Kasumi-1 (cell line): ENCODE measurements at places on chromosomes 2 and 18.

- DNase-seq = no peak
These were observed 304.6 kb downstream of the XIRP2 start for GRCh38 chr2:167192833-167193232.

DNA sequence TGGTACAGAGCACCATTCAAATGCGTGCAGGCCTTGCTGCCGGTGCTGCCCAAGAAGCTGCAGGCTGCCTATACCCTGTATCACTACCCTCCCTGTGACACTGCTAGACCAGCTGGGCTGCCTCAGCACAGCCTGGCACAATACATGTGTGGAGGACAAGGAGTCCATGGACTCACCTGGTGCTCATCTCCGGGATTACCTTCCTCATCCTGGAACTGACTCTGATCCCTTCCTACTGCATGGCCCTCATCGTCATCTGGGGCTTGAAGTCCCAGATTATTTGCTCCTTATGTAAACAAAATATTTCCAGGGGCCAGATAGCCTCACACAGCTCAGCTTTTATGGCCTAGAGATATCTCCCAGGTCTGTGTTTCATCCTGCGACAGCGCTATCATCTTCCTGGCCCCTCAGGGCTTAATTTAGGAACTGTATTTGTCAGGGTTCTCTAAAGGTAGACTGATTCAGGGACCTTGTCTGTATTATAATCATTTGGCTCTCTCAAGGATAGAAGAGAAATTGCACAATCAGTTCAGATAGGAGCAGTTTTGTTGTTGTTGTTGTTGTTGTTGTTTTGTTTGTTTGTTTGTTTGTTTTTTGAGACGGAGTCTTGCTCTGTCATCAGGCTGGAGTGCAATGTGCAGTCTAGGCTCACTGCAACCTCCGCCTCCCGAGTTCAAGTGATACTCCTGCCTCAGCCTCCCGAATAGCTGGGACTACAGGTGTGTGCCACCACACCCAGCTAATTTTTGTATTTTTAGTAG lies 42.9 kb downstream of the WDR75 start:
- no peak for DNase-seq

DNA sequence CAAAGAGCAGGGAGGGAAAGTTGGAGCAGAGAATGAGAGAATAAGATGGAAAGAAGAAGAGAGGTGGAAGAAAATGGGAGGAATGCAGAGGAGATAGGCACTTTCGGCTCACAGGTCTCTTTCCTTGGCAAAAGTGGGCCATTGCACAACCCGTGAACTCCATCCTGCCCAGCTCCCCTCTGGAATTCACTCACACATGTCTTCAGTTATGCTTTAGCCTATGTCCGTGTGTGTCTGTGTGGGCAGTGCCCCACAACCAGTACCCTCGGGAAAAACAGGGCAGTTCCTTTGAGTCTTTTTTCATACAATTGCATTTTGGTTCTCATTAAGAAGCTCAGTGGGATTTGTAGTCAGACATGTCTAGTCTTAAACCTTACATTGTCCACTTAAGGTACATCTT lies 34.5 kb downstream of the DTNA start:
- DNase-seq = no peak

GRCh38 chr2:30620102-30620501 lies 173.1 kb downstream of the LCLAT1 start:
- no peak for DNase-seq

DNA sequence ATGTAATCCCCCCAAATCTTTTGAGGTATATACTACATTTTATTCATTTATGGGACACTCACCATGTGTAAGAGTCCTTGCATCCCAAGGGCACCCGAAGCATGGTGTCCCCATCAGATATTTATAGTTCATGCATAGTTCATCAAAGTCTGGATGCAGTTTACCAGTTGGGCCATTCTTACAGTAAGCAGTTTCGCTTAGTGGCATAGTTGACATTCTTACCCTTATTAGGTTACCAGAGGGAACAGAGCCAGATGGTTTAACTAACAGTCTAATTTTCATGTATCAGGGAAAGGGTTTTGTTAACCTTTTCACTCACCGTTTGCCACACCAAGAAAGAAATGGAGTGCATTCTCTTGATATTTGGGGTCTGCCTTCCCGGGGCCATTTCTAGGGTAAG lies 7.1 kb downstream of the ZNF407 start:
- DNase-seq = no peak

DNA sequence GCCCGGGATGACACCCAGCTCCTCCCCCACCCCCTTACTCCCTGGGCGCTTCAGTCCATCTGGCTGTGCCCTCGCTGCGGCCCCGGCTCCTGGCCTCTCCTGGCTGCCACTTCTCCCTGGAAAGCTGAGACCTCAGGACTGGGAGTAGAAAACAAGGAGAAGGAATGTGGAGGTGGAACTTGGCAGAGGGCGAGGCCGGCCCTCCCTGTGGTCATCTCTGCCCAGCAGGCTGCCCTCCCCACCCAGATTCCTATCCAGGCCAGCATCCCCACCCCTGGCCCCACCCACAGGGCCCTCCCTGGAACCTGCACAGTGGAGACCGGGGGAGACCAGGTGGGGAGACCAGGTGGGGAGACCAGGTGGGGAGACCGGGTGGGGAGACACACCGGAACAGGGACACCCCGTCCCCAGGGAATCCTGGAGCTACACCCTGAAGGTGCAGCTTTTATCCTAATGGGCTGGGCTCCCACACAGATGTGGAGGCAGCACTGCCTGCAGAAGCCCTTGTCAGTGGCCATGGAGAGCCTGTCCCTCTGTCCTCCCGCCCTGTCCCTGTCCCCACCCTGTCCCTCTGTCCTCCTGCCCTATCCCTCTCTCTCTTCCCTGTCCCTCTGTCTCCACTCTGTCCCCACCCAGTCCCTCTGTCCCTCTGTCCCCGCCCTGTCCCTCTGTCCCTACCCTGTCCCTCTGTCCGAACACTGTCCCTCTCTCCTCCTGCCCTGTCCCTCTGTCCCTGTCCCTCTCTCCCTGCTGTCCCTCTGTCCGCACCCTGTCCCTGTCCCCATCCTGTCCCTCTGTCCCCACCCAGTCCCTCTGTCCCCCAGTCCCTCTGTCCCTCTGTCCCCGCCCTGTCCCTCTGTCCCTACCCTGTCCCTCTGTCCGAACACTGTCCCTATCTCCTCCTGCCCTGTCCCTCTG lies 157.1 kb downstream of the PXDN start:
- no peak for DNase-seq

GRCh38 chr2:234075518-234075915 lies 25.0 kb downstream of the SPP2 start:
- no peak for DNase-seq

DNA sequence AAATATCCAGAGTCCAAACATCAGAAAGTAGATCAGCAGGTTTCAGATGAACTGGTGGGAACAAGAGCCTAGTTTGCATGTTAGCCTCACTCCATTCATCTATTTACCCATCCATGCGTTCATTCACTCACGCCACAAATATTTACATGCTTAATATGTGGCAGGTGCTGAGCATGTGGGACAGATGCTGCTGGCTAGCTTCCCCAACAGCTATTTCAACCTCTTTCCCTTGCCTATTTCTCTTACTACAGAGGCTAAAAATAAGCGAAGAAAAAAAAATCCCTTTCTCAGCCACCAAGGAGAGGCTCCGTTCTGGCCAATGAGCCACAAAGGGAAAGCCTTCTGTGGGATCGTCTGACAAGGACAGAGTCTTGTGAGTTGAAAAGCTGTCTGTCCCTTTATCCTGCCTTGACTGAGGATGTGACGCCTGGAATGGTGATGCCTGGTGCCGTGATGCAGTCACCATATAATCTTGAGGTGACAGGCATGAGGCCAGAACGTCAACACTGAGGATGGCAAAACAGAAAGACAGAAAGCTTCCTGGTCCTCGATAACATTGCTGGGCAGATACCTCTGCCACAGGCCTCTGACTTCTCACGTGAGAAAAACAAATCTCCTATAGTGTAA lies 78.2 kb downstream of the KCTD1 start:
- DNase-seq = no peak
